ENCODE measurements at places on chromosomes 12 and 14.

- no peak for DNase-seq
These were observed 23.8 kb upstream of the GALNT9 start for GRCh38 chr12:132352896-132353800.

DNA sequence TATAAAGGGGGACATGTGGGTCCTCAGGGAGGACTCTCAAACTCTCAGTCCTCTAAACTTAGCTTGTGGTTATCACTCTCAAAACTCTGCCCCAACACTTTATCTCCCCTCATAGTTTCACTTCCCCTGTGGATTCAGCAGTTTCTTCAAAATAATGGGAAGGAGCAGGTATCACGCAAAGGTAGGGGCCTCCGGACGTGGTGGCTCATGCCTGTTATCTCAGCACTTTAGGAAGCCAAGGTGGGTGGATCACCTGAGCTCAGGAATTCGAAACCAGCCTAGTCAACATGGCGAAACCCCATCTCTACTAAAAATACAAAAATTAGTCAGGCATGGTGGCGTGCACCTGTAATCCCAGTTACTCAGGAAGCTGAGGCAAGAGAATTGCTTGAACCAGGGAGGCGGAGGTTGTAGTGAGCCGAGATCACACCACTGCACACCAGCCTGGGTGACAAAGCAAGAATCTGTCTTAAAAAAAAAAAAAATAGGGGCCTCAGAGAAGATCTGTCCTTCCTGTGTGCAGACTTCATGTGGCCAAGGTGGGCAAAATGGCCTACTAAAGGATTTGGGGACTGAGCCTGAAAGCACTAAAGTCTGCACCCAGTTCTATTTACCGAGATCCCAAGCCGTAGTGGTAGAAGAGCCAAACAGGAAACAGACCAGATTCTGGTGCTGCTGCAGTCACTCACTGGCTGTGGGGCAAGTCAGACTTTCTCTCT, 6.4 kb downstream of the ITGB7 start:
- peak; percentile 53 for DNase-seq

GRCh38 chr12:121159467-121160307, 27.0 kb downstream of the P2RX7 start:
- DNase-seq, result no peak

DNA sequence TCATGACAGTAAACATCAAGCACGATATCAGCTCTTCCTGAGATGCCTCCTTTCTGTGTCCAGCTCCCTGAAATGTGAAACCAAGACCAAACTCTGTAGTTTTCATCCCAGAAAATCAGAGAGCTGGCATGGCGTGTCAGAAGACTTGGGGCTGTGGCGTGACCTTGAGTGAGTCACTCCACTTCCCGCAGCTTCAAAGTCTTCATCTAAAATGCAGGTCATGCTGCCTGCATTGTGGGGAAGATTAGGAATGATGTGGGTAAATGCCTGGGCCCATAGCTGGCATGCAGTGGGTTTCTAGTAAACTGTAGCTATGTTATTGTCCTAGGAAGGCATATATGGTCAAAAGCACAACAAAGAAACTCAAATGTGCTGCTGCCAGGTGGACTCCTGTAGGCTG, 28.8 kb downstream of the OAS2 start:
- DNase-seq, result no peak

- no peak for DNase-seq
These were observed 588.5 kb downstream of the VRK1 start for GRCh38 chr14:97385727-97386126.

- DNase-seq, result no peak
These were observed 38.6 kb downstream of the SYNE2 start for GRCh38 chr14:63891148-63891975.

DNA sequence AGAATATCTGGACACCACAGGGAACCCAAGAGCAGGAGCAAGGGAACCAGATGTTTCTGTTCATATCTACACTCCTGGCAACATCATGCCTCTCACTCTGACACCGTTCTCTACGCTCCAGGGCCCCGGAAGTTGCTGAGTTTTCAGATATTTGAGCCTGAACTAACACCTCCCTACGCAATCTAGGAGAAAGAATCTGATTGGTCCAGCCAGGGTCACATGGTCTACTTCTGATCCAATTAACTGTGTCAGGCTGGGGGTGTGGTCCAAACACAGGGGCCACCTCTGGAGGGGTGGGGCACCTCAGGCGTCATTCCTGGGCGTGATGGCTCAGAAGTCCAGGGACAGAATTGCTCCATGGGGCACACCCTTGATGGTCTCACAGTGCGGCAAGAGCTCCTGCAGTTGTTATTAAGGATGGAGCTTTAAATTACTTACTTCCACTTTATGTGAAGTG, 165.5 kb downstream of the PTPN11 start:
- no peak for DNase-seq

DNA sequence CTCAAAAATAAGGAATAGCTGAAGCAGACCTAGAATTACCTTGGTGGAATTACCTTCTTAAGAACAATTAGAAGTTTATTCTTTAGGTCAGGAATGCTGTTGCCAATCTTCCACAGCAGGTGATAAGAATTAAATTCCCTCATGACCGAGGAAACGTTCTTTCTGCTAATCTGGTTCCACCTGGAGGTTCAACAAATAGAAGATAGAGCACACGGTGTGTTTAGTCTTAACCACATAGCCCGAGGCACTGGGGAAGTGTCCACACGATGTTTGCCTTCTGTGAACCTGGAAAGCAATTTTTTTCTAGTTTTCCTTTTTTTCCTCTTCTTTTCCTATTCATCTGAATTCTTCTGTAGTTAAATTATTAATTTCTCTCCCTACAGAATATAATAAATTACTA, 906.9 kb downstream of the NRXN3 start:
- no peak for DNase-seq

- DNase-seq, result no peak
These were observed 20.0 kb downstream of the TMEM30B start for GRCh38 chr14:61260939-61261776.

- no peak for DNase-seq
These were observed 52.6 kb upstream of the ABCD2 start for GRCh38 chr12:39671898-39672875.

- DNase-seq, result no peak
These were observed 85.8 kb downstream of the SLC25A47 start for GRCh38 chr14:100409003-100409360.

GRCh38 chr14:71416392-71416791, 509.1 kb downstream of the PCNX1 start:
- DNase-seq, result no peak

DNA sequence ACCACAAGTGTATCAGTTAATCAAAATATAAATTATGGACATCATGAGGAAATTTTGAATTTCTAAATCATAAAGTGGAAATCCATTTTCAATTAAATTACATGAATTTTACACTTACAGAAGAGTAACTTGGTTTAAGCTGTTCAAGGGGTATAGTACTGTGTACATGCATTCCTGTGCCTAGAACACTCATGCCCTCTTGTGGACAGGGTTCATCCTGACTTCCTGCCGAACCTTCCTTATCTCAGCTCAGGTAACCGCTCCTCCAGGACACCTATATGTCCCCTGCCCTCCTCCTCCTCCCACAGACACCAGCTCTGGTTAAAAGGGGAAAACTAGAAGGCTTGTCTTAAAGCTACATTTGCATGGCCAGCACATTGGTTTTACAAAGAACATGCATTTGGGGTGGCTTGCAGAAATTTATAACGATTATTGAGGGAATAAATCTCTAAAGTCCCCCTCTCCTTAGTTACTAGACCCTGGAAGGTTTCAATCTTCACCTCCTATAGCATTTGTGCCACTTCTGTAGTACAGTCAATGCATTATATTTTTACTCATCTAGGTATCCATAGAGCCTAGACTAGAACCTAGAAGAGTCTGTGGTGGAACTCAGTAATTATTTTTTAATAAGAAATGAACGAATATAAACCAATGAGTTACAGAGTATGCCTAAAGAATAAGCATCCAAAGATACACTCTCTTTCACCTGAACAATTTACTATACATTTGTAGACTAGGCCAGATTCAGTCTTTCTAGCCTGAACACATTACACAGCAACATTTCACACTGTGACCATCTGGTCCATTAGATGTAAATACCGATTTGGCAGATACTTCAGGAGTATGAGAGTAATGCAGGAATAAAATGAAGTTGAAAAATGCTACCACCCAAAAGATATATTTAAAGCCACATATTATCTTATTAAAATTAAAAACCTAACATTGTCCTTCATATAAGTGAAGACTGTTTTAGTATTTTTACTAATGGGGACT, 345.6 kb downstream of the PAWR start:
- DNase-seq, result no peak

- DNase-seq, result no peak
These were observed 223.6 kb upstream of the SOX5 start for GRCh38 chr12:24173067-24173466.

- DNase-seq, result no peak
These were observed 379.1 kb downstream of the GALC start for GRCh38 chr14:87613881-87614280.

- no peak for DNase-seq
These were observed 73.5 kb upstream of the VASH1 start for GRCh38 chr14:76687611-76688382.

- peak; percentile 13 for DNase-seq
These were observed 54.3 kb downstream of the CLMN start for GRCh38 chr14:95265106-95266094.

DNA sequence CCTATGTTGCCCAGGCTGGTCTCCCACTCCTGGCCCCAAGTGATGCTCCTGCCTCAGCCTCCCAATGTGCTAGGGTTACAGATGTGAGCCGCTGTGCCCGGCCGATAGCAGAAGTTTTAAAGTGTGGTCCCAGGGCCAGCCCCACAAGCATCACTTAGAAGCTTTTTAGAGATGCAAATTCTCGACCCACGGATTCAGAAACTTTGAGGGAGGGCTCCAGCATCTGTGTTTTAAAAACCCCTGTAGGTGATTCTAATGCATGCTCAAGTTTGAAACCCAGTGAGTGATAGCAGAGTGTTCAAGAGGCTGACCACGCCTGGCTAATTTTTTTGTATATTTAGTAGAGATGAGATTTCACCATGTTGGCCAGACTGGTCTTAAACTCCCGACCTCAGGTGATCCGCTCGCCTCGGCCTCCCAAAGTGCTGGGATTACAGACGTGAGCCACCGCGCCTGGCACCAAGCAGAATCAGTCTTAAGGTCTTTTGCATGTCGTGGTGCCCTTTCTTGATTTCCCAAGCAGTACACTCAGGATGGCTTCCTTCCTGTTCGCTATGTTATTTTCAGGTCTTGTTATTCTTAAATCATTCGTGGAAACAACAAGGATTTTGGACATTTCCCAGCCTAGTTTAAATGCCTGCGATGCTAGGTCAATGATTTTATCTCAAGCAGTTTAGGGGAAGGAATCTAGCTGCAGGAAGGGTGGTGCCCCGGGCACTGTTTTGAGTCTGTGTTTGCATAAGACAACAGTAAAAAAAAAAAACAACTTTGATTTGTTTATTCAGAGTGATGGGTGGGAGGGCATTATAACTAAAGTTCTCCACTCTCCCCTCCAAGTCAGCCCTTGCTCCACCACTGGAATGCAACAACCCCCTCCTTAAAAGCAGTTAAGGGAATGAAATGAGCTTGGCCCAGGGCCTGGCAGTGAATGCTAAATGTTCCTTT, 9.2 kb upstream of the RILPL2 start:
- DNase-seq, result peak; percentile 29

DNA sequence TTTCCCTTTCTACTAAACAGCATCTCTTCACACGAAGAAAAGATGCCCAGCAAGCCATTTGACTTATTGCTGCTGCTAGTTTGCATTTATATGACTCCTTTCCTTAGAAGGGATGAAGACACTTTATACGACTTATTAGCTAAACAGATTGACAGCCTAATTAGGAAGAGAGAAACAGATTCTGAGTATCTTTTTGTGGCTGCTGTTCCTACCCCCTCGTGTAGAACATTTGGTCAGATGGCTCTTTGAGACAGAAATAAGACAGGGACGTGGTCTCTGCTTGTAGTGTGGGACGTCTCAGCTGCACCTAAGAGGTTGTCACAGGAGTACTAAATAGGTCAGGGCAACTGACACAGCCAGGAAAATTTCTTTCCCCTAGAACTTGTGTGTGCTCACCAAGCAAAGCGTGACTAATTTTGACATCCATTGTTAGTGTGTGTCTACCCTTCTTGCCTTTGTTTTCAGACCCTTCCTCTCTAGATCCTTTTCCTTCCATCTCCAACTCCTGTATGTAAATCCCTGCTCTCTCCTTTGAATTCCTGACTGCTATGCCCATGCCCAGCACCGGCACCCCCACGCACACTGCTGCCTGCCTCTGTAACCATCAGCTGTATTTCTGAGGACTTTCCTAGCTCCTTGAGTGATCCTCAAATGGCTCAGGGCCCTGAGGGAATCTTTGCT, 83.2 kb downstream of the DAD1 start:
- peak; percentile 59 for DNase-seq

- no peak for DNase-seq
These were observed 21.6 kb downstream of the C12orf75 start for GRCh38 chr12:105352052-105352451.

DNA sequence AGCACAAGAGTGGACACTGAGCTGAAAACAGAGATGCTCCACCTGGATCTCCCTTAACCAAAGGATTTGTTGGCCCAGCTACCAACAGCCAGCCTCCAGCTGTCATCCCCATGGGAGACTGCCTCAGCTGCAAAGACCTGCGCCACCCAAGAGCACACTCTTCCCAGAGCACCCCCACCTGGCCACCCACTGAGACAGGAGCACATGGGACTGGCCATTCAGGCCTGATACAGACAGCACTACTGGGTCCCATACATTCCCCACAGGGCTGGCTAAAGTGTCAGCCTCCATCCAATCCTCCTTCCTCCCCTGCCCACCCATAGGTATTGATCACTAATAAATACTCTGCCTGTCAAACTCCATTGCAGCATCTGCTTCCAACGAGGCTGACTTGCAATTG, 241.5 kb downstream of the BCL11B start:
- no peak for DNase-seq

GRCh38 chr12:103855036-103855712, 14.1 kb upstream of the NT5DC3 start:
- no peak for DNase-seq

DNA sequence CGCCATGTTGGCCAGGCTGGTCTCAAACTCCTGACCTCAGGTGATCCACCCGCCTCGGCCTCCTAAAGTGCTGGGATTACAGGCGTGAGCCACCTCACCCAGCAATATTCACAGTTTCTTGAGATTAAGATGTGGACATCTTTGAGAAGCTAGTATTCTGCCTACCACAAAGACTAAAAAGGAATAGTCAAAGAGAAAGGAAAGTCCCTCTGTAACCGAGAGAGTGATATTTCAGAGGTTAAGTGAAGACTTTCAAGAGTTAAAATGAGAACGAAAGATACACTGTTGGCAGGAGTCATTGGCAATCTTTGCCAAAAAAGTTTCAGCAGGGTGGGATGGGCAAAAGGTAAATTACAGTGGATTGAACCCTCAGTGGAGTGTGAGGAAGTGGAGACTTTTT, 15.6 kb downstream of the DGKA start:
- no peak for DNase-seq

- DNase-seq, result no peak
These were observed 13.9 kb upstream of the HDAC7 start for GRCh38 chr12:47833591-47834012.

GRCh38 chr12:25872137-25872536, 86.3 kb upstream of the RASSF8 start:
- DNase-seq, result no peak

DNA sequence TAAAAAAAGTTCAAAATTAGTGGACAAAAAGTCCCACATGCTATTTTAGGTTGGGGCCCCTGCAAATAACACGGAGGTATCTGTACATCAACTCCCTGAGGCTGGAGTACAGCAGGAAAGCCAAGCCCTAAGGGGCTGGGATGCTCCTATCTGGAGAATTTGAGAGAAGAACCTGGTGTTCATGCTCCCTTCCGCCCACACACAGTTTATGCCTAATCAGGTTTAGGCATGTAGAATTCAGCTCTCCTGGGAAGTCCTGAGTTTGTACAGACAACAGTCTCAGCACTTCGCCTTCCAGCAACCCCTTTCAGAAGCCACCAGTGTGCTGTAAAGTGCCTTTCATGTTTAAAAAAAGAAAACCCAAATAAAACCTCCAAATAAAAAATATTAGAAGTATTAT, 237.3 kb upstream of the GRIP1 start:
- no peak for DNase-seq

Measured in CD4-positive, alpha-beta T cell treated with Interleukin-6 for 4 hours (primary cell).